ENCODE measurements at places on chromosomes 16 and 17. TPM values are rescaled to one million over a fixed set of nuclear protein-coding genes. Genes with fewer than 3 reads are reported as not detected.

The ERCC4 gene
- 12.1 TPM for total RNA-seq

The CACNG4 gene
- total RNA-seq, result not detected

The MEIOB gene
- 0.34 TPM for total RNA-seq

The KRT13 gene
- total RNA-seq, result not detected

The PRMT7 gene
- 66.8 TPM for total RNA-seq

The GRIN2A gene
- total RNA-seq, result not detected

The PRR14 gene
- total RNA-seq, result 85.3 TPM

The SMPD3 gene
- total RNA-seq, result 0.71 TPM

The KCTD11 gene
- total RNA-seq, result 2.3 TPM

The RPUSD1 gene
- 72.3 TPM for total RNA-seq

The CDR2L gene
- 0.84 TPM for total RNA-seq

The NIP7 gene
- total RNA-seq, result 132 TPM

The SMCR8 gene
- 20.3 TPM for total RNA-seq

The AATK gene
- 3.8 TPM for total RNA-seq

The ABCA9 gene
- total RNA-seq, result not detected

The CES3 gene
- not detected for total RNA-seq

The PRAC1 gene
- total RNA-seq, result not detected

The CIBAR2 gene
- not detected for total RNA-seq

The ZNF48 gene
- 18.0 TPM for total RNA-seq

The CCL11 gene
- total RNA-seq, result not detected

The CLEC10A gene
- not detected for total RNA-seq

The SPATA32 gene
- 0.63 TPM for total RNA-seq

The DPEP3 gene
- not detected for total RNA-seq

The GPRC5B gene
- 0.27 TPM for total RNA-seq

The TAC4 gene
- total RNA-seq, result not detected

The ADGRG1 gene
- total RNA-seq, result 11.9 TPM

The CORO1A gene
- 832 TPM for total RNA-seq

The SULT1A2 gene
- total RNA-seq, result not detected

The RCVRN gene
- not detected for total RNA-seq

The TMEM235 gene
- total RNA-seq, result not detected

The PERCC1 gene
- not detected for total RNA-seq

The MYH8 gene
- not detected for total RNA-seq

The TMEM132E gene
- 0.05 TPM for total RNA-seq

The SLC52A1 gene
- not detected for total RNA-seq

The PRDM7 gene
- total RNA-seq, result not detected

The CCL16 gene
- total RNA-seq, result not detected

The ZACN gene
- 8.1 TPM for total RNA-seq

The PAFAH1B1 gene
- 133 TPM for total RNA-seq

The NDUFAF8 gene
- 143 TPM for total RNA-seq

The KCNH4 gene
- 2.6 TPM for total RNA-seq

The MYH11 gene
- 0.33 TPM for total RNA-seq

The KCTD19 gene
- total RNA-seq, result 0.16 TPM

The MLYCD gene
- total RNA-seq, result 2.1 TPM

The ITPRIPL2 gene
- total RNA-seq, result 12.3 TPM

The TAT gene
- total RNA-seq, result 0.54 TPM

The OTOP3 gene
- not detected for total RNA-seq

The FBXO39 gene
- not detected for total RNA-seq

The GRAPL gene
- total RNA-seq, result 2.0 TPM

The RHBDL1 gene
- total RNA-seq, result 0.52 TPM

The PARD6A gene
- total RNA-seq, result 12.5 TPM

The SMTNL2 gene
- not detected for total RNA-seq

The MYH3 gene
- total RNA-seq, result 4.1 TPM

The SYT17 gene
- 0.30 TPM for total RNA-seq

The GPR142 gene
- not detected for total RNA-seq

The TBX21 gene
- total RNA-seq, result 77.8 TPM

The FKBP10 gene
- 0.68 TPM for total RNA-seq

The PDILT gene
- total RNA-seq, result not detected

The ADAMTS18 gene
- not detected for total RNA-seq

The C1QTNF8 gene
- not detected for total RNA-seq
